Bronchial epithelial cell (primary cell): ENCODE measurements at places on chromosomes 1 and 21. TPM values are rescaled to one million over a fixed set of nuclear protein-coding genes. Genes with fewer than 3 reads are reported as not detected.

Gene OPTC
- not detected in 2 replicates for total RNA-seq

Gene DISP3
- not detected in 2 replicates for total RNA-seq

Gene TMEM234
- total RNA-seq = 9.0 and 18.3 TPM in 2 replicates

Gene FAM151A
- total RNA-seq = not detected in 2 replicates

Gene MEAF6
- 50.1 and 74.5 TPM in 2 replicates for total RNA-seq

Gene PROK1
- total RNA-seq = not detected in 2 replicates

Gene PLA2G2F
- not detected in 2 replicates for total RNA-seq

Gene F3
- total RNA-seq = 326 and 618 TPM in 2 replicates

Gene OR2G6
- not detected in 2 replicates for total RNA-seq

Gene HSD3B2
- not detected in 2 replicates for total RNA-seq

Gene NIBAN1
- 97.4 and 169 TPM in 2 replicates for total RNA-seq

Gene SH2D2A
- 1.2 and 1.8 TPM in 2 replicates for total RNA-seq

Gene MRPL55
- total RNA-seq = 43.2 and 87.7 TPM in 2 replicates

Gene NLRP3
- under 0.01 TPM in 2 replicates for total RNA-seq

Gene ZNF683
- not detected in 2 replicates for total RNA-seq

Gene COL8A2
- 1.6 and 3.3 TPM in 2 replicates for total RNA-seq
